ENCODE measurements at places on chromosomes 1 and 21.

GRCh38 chr1:231778009-231778719 is 151.6 kb downstream of the DISC1 start:
- no peak for ATAC-seq

DNA sequence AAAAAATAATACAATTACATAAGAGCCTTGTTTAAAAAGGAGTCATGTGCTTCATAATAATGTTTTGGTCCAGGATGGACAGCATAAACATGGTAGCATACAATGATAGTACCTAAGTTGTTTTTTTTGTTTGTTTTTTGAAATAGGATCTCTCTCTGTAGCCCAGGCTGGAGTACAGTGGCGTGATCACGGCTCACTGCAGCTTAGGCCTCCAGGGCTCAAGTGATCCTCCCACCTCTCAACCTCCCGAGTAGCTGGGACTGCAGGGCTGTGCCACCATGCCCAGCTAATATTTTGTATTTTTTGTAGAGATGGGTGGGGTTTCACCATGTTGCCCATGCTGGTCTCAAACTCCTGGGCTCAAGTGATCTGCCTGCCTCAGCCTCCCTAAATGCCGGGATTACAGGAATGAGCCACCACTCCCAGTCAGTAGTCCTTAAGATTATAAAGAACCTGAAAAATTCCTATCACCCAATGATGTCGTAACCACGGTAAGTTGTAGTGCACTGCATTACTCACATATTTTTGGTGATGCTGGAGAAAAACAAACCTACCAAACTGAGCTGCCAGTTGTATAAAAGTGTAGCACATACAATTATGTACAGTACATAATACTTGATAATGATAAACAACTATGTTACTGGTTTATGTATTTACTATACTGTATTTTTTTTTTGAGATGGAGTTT is 22.4 kb upstream of the RCOR3 start:
- ATAC-seq, result no peak

DNA sequence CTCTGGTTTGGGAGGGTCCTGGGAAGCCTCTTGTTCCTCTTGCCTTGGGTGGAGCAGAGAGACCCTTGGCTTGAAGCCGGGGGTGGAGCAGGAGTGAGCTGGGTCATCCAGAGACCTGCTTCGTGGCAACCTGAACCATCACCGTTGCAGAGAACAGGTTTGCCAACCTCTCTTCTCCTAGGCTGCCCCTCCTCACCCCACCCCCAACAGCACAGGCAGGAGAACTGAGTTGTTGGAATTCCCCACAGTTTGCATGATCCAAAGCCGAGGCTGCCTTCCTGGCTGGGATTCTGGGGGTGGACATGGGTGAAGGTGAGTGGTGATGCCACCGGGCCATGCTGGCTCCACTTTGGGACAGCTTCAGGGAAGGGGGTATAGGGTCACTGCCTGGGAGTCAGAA is 2.2 kb downstream of the WNT4 start:
- ATAC-seq, result no peak

GRCh38 chr1:205205055-205205454 is 6.4 kb downstream of the DSTYK start:
- ATAC-seq, result no peak

DNA sequence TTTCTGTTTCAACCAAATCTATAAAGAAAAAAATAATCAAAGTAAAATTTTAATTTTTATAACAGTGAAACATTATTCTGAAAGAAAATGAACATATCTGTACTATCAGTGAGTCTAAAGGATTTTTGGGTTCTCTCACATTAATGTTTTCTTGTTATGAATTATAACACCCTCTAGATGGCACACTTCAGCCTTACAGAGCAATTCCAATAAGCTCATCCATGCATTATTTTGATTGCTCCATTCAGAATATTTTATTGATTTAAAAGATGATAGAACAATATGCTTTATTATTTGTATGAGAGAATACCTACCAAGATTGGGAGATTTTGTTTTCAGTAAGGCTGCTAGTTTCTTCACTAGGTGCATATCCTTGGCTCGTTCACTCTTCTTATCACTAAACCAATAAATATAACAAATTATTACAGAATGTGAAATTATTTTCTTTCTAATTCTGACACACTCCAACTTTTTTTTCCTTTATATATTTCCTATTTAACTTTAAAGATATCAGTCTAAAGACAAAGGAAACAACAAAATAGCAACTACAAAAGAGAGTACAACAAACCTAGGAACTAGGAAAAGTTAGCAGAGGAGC is 82.4 kb downstream of the RAB3GAP2 start:
- no peak for ATAC-seq

DNA sequence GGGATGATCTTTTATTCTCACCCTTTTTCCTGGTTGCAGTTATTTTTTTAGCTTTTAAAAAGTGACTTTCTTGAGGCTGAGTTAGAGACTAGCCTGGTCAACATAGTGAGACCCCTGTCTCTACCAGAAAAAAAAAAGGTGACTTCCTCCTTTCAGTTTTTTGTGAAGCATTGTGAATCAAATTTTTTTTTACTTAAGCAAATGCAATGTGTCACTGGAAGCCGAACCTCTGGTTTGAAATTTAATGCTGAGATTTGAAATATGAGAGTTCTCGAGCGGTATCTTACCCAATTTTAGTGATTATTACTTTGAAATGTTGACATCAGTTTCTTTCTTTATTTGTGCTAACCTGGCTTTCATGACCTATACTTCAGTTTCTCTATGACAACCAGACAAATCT is 3.6 kb downstream of the CAP1 start:
- no peak for ATAC-seq

- ATAC-seq, result no peak
Observed at GRCh38 chr1:196774175-196774574, 465 bp upstream of the CFHR3 start.

DNA sequence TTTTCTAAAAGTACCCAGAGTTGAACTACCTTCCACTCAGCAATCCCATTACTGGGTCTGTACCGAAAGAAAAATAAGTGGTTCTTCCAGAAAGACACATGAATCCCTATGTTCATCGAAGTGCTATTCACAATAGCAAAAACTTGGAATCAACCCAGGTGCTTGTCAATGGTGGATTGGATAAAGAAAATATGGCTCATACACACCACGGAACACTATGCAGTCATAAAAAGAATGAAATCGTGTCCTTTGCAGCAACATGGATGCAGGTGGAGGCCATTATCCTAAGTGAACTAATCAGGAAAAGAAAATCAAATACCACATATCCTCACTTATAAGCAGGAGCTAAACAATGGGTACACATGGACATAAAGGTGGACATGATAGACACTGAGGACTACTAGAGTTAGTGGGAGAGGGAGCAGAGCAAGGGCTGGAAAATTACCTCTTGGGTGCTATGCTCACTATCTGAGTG is 32.9 kb upstream of the JUN start:
- ATAC-seq, result no peak

GRCh38 chr1:176208034-176208433 is 948 bp upstream of the COP1 start:
- no peak for ATAC-seq

GRCh38 chr1:65918564-65918963 is 125.9 kb downstream of the PDE4B start:
- no peak for ATAC-seq

DNA sequence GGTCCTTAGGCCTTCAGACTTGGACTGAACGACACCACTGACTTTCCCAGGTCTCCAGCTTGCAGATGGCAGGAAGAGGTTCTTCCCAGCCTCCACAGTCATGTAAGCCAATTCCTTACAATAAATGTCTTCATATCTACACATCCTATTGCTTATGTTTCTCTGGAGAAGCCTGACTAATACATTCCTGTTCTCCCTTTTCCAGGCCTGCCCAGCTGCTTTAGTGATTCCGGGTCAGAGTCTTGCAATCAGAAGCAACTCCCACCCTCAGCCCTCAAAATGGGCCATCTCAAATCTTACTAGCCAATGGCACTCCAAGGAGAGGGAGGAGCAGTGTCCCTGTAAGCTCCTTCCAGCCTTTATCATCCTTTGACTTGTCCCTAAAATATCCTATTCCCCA is 16.4 kb upstream of the CPT2 start:
- no peak for ATAC-seq

DNA sequence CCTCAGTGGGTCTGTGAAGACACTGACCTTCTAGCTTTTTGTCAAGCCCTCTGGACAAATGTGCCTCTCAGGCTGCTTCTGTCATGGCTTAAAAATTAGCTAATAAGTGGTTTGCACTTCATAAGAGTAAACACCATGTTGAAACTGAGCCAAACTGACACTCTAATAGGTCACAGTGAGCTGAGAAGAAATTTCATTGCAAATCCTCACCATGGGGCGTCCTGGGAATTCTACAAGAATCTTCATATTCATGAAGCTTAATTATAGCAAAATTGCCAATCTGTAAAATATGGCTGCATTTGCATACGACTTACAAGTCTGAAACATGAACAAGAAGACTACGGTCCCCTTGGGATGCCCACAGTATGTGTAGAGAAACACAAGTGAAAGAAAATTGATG is 188.6 kb downstream of the DSCAM start:
- ATAC-seq, result no peak

DNA sequence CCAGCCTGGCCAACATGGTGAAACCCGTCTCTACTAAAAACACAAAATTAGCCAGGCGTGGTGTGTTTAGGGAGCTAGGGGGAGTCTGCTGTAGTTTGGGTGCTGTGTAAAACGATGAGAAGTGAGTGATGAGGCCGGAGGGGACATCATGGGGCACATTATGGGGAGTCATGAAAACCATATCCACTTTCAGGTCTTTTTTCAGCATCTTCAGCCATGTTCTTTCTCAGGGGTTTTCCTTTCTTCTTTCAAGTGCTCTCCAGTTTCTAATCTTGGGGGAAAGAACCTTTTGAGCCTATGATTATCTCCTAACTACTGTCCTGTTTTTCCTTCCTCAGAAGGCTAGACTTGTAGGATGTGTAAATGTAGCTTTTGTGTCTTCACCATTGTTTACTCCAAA is 14.4 kb downstream of the KDM4A start:
- ATAC-seq, result no peak
